ENCODE measurements at places on chromosomes 6 and 20.

- no peak for DNase-seq
These were observed 668.9 kb downstream of the TFAP2A start for GRCh38 chr6:9745966-9746365.

GRCh38 chr20:14142171-14142570 lies 146.9 kb downstream of the MACROD2 start:
- peak; percentile 14 for DNase-seq

DNA sequence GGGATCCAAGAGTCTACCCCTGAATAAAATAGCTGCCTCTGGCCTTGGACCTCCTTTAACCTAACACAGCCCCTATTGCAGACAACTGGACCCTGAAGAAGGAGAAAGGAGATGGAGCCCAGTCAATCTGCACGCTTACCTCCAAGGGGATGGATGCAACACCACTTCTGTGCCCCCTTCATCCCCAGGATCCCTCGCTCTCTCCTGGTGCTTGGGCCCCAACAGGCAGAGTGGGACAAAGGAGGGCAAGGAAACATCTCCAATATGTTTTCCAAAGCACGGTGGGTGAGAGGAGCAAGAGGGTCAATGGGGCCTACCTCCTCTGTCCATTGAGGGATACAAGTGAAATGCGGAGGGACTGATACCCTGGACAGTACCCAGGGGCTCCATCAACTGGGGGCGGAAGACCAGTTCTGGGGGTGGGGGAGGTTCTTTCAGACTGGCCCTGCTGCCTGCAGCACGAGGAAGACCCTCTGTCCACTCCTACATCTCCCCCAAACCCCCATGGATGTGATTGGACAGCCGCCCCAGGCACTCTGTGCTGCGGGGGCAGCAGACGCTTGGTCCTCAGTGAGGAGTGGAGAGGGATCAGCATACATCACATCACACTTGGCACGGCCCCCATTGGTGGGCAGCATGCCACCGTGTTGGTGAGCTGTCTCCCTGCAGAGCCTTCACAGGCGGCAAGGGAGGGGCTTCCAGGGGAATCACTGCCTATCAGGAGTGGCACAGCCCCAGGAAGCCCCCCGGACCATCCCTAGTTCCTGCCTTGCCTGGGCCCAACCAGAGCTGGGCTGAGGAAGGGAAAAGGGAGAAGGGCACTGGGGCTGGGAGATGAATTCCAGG lies 70.6 kb downstream of the MRPL14 start:
- no peak for DNase-seq

DNA sequence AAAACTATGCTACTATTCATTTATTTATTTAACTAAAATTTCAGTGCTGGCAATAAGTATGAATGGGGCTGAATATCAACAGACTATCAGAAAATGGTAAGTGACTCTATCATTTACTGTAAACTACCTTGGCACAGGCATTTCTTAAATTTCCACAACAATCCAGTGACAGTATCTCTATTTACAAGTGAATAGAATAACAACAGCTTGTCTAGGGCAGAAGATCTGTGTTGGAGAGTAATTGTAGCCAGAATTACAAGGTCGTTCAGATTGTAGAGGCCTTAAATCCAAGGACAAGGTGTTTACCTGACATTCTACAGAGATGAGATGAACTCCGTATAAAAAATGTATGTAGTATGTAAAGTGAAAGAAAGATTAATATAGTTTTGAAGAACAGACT lies 193.8 kb upstream of the SIM1 start:
- DNase-seq, result no peak

DNA sequence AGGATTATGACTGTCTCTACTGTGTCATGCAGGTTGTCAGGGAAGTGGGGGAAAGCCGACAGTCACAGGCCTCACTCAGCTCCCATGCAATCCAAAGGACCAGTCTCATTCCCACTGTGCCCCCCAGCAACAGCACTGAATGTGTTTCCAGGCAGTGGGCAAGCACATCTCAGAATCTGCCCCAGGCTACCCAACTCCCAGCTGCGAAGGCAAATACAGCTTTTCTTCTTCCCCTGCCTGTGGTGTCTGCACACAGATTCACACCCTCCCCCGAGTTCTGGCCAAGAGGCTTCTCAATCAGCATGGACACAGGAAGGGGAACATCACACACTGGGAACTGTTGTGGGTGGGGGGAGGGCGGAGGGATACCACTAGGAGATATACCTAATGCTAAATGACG lies 75.3 kb downstream of the SNAP91 start:
- DNase-seq, result no peak

DNA sequence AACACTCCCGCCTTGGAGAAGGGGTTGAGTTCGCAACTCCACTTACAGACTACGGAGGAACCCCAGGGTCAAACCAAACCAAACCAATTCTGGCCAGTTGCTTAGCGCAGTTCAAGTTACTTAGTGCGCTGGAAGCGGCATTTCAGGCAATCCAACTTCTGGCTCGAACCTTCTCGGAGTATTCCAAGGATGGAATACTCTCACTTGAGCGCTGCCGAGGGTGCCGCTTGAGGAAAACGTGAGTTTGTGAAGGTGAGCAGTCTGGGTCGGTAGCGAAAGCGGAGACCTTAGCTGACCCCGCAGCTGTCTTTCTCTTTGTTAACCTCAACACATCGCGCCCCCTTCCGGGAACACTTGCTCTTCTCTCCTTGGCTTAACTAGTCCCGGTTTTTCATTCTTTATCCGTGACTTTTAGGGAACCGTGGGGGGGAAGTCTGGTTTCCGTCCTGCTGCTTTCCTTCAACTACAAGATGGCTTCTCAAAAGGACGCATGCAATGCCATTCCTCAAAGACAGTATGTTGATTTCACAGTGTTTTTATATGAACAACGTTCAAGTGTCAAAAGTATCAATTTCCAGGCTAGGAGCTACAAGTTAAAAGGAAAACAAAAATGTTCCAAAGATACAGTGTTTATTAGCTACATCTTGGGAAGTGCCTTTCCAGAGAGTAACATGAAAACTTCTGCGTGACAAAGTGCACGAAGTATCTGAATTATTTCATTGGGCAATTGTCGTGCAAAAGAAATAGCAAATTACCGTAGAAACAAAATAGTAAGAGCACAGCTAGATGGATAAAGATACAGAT lies 741 bp upstream of the PNISR start:
- peak; percentile 81 for DNase-seq

- no peak for DNase-seq
These were observed 385.3 kb downstream of the EPM2A start for GRCh38 chr6:145349950-145350510.

DNA sequence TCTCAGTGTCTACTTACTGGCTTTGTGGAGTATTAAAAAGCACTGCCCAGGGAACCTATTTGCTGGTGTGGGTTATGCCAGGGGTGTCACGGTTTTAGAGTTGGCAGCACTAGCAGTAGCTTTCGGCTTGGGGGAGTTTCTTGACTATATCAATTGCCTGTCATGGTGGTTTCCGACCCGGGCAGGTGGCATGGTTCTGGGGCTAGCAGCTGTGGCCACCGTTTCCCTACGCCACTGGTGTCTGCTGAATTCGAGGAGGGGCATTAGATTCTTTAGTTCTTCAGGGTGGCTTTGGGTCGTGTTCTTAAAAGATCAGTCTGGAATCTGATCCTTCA lies 55.6 kb upstream of the FOXC1 start:
- no peak for DNase-seq

- DNase-seq, result no peak
These were observed 178.3 kb upstream of the MCHR2 start for GRCh38 chr6:100172322-100172713.

GRCh38 chr6:114154812-114155211 lies 183.9 kb upstream of the HDAC2 start:
- DNase-seq, result no peak

DNA sequence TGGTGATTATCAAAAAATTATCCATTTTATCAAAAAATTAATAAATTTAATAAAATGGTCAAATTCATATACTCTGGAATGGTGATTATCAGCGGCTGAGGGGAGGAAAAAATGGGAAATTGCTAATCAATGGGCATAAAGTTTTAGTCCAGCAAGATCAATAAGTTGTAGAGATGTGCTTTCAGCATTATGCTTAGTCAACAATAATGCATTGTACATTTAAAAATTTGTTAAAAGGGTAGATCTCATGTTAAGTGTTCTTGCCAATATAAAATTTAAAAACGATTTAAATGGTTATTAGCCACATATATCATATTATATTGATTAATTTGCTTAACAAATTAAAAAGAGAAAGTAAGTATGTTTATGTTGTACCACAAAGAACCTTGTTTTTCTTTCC lies 56.6 kb downstream of the HS3ST5 start:
- no peak for DNase-seq

DNA sequence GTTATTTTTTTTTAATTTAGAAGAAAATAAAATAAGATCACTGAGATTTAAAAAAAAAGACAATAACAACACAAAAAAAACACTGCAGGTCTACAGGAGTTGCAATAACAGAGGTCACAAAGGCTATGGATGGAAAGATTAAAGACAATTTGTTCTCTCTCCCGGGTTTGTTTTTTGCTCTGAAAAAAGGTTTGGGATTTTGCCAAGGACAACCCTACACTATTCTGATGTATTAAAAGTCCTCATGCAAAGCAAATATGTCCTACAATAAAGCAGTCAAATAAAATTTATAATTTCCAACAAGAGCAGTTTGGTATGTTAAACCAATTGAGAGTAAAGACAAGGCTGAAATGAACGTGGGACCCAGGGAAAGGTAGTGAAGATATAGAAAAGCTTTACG lies 55.6 kb downstream of the PTPRK start:
- DNase-seq, result no peak

DNA sequence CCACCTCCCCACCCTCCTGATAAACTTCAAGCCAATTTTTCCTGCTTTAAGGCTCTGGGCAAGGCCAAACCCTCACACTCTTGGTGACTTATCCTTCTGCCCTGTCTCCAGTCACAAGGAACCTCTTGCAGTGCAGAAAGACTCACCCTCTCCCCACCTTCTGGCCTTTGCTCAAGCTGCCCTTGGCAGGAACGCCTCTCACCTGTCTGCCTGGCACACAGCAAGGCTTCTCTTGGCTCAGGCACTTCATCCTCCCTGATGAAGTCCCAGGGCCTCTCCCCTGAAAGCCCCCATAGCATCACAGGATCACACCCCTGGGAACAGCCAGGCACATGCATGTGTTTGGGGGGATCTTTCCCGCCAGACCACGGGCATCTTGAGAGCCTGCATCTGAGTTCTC lies 68.8 kb upstream of the NNAT start:
- no peak for DNase-seq

- no peak for DNase-seq
These were observed 118.5 kb downstream of the PCSK2 start for GRCh38 chr20:17345321-17345720.

- DNase-seq, result peak; percentile 78
These were observed 45.8 kb downstream of the SNX9 start for GRCh38 chr6:157868835-157869234.

- no peak for DNase-seq
These were observed 32.5 kb downstream of the SUN5 start for GRCh38 chr20:32971703-32972161.

GRCh38 chr6:143339223-143339622 lies 111.3 kb downstream of the ADAT2 start:
- no peak for DNase-seq

- DNase-seq, result no peak
These were observed 236.5 kb downstream of the CDKAL1 start for GRCh38 chr6:20770773-20771172.

- no peak for DNase-seq
These were observed 6.1 kb downstream of the UBD start for GRCh38 chr6:29553268-29554057.

- no peak for DNase-seq
These were observed 16.7 kb upstream of the SSTR4 start for GRCh38 chr20:23018432-23018831.

- no peak for DNase-seq
These were observed 2.7 kb downstream of the RIMS4 start for GRCh38 chr20:44807684-44808056.

GRCh38 chr6:110410511-110410910 lies 4.9 kb downstream of the DDO start:
- no peak for DNase-seq

DNA sequence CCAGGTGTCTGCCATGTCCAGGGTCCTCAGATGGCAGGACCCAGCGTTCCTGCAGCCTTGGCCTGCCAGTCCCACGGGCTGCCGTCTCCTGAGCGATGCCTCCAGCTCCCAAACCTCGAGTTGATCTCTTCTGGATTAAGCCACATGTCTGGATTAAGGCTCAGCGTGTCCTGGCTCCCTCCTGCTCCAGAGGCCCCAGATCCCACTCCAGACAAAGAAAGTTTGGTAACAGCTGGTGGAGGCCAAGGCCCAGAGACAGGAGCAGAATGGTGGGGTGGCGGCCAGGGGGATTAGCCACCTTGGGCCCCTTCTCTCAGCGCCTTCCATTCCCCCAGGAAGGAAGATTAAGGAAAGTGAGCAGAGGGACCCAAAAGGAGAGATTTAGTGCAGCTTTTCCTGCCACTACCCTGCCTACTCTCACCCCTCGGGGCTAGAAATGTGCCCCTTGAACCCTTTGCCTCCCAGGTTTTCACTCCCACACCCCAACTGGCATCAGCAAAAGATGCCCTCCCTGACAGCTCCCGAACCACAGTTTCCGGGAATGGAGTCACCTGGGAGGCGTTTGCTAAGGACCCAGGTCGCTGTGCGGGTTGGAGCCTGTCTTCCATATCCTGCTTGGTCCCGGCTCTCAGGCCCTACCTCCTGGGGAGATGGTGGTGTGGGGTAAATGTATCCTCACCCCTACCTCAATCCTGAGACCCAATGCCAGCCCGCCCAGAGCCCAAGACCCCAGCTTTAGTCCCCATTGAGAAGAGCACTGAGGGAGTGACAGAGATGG lies 6.9 kb downstream of the SPDEF start:
- no peak for DNase-seq

GRCh38 chr6:88376197-88376596 lies 210.1 kb upstream of the CNR1 start:
- no peak for DNase-seq

DNA sequence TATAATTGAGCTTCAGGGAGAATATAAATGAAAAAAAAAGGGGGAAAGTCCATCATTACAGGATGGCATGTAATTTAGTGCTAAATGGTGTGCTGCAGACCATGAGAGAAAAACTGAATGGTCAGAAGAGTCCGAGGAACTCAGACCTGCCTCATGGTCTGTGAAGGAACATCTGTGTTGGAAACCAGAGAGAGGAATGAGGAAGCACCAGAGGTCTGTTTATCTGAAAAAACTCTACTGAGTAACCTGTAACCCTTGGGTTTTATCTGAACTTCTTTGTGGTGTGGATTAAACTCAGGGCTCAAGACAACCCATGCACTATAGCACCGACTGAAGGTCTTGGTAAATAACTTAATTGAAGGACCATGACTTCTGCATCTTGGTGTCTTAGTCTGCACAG lies 108.1 kb downstream of the RNF144B start:
- no peak for DNase-seq

- no peak for DNase-seq
These were observed 476 bp downstream of the SNRPC start for GRCh38 chr6:34757687-34758274.

DNA sequence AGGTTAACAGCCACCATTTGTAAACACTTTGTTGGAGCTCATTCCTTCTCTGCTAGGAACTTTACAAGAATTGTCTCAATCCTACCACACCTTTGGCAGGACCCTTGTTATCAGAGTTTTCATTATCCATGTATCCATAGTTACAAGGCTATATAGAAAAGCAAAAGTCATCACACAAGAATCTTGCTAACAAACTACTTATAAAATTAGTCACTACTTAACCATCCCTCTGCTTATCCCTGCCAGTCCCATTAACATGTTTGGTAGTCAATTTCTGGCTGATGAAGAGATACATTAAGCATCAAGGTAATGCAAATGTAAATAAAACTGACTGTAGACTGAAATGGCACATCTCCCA lies 10.4 kb downstream of the ZSWIM3 start:
- DNase-seq, result no peak

GRCh38 chr20:51021067-51022025 lies 1.6 kb downstream of the KCNG1 start:
- no peak for DNase-seq

Data from kidney capillary endothelial cell (primary cell).